ENCODE measurements at places on chromosomes 16 and 17.

DNA sequence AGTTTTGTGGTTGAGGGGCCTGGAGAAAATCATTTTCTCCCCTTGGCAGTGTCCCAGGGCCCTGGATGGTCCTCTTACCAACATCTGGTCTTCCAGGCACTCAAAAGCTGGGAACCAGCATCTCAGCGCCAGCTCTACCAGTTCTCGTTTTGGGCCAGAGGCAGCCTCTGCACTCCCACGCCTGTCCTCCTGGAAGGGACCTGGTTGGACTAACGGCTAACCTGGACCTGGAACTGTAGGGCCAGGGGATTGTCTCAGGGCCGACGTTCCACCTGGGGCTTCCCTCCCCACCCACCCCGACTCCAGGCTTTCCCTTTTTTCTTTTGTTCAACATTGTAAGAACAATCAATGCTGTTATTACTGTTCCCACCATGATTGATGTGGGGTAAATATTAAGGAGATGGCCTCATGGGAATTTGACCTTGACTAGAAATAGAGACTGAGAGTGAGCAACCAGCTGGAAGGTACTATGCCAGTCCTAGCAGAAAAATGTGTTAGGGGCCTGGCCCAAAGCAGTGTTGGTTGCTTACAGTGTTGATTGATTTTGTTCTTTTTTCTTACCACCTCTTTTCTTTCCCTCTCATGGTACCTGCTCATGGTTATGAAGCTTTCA lies 81.4 kb downstream of the ABCC6 start:
- DNase-seq, result no peak

- DNase-seq, result no peak
Observed at GRCh38 chr16:72561-73548, at the start of gene RHBDF1. TSS of gene RHBDF1 (minus strand) at chr16:72631. CDS start at chr16:65015, 7,616 bp downstream.

DNA sequence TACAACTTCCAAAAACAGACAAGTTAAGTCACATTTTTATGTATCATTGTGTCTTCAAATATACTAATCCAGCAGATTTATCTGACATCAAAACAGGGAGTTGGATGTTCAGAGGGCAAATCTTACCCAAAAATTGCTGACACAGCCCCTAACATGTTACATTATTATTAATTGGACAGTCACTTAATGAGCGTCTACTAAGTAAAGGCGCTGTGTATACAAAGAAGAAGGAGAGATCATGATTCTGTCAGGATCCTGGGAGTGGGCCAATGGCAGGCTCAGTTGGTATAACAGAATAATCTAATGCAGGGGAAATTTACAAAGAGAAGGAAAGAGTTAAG lies 18.4 kb upstream of the CD300E start:
- DNase-seq, result no peak

DNA sequence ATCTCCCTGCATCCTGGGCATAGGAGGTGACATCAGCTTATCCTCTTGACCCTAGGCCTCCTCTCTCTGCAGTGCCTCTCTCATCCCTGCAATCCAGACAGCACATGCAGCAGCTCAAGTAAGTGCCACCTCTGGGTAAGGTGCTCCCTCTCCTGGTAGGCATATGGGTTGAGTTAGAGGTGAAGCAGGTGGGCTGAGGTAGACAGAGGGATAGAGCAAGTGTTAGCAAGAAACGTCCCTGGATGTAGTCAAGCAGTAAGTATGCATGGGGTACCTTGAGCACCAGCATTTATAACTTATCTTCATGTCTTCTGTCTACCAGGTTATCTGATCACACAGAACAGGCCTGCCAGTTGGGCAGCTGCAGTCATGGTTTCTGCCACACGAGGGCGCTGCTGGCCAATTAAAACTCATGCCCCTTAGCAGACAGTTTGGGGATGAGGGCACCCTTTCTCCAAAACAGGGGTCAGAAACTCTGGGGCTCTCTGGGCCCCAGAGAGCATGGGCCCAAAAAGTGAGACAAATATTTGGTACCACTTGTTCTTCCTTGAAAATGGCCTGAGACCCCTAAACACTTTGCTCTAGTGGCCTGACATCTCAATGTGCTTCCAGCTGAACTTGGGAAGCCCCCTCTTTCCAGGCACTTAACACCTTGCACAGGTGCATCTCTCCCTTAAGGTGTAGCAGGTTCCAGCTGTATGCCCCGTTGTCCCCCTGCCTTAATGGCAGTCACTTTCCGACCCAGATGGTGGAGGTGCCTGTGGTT lies 59.8 kb downstream of the NEUROD2 start:
- no peak for DNase-seq

DNA sequence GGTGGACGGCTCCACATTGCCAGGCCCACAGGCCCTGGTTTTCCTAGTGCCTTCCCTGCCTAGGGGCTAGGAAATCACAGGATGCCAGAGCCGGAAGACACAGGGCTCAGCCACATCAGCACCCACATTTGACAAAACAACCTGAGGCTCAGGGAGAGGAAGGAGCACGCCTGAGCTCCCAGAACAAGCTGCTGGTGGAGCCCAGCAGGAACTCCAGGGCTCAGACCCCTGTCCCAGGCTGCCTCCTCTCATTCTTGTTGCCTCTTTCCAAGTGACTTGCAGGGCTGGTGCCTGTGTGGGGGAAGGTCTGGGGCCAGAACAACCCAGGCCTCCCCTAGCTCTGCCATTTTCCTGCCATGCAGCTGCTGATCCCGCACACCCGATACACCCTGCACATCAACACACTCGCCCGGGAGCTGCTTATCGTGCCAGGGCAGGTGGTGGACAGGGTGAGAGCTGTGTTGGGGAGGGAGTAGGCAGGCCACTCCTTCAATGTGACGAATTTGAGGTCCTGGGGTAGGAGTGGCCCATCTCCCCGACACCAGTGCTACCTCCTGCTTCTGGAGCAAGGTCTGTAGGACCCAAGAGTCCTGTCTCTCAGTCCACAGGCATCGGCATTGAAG lies 7.6 kb downstream of the ALOX15B start:
- no peak for DNase-seq

GRCh38 chr16:69477546-69477945 lies 53.1 kb downstream of the CYB5B start:
- no peak for DNase-seq

- no peak for DNase-seq
Observed at GRCh38 chr17:27414694-27415093, 41.6 kb upstream of the KSR1 start.
